ENCODE measurements at places on chromosomes 2 and 18.

DNA sequence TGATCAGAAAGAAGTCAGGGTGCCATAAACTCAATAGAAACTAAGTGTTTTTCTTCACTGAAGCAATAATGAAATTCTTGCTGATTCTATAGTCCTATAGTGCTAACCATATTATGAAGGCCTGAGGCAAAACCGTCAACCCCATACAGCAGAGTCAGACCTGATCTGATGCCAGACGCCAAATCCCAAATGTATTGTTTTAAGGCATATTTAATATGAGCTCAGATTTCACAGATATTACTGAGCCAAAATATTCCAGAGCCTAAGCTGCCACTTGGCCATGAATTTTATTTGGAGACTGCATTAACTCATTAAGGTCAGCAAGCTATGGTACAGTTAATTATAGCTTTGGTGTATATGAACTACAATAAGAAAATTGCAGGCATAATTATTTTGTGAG lies 53.4 kb downstream of the SCN1A start:
- DNase-seq: no peak

DNA sequence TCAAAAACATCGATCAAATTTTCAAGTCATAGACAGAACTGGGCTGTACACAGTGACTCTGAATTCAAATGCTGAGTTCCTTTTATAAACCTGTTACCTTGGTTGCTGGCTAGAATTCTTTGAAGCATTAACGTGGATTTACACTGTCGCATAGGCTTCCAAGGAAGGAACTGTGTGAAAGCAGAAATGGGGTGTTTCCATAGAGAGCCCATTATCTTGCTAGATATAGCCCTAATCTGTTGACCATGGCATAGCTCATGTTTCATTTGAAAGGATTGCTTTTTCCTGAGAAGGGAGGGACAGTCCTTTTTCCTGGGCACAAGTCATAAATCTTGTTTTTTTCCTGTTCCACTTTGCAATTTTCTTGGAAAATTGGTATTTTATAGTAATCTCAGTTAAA lies 73.8 kb upstream of the NEUROD1 start:
- DNase-seq: no peak

- DNase-seq: no peak
These were observed 8.8 kb upstream of the RAPH1 start for GRCh38 chr2:203543898-203544328.

- no peak for DNase-seq
These were observed 17.8 kb downstream of the RASGRP3 start for GRCh38 chr2:33494155-33494779.
